ENCODE measurements at places on chromosomes 3 and 15. TPM values are rescaled to one million over a fixed set of nuclear protein-coding genes. Genes with fewer than 3 reads are reported as not detected.
A peak's percentile ranks its signal among the peaks of the same experiment; 100 is the strongest.

GRCh38 chr3:187169231-187169960 lies 27.9 kb upstream of the RTP1 start:
- peak; percentile 28 for DNase-seq

Gene SNTN
- total RNA-seq: not detected

GRCh38 chr3:197597335-197597734 lies 41.6 kb upstream of the BDH1 start:
- no peak for DNase-seq

- no peak for DNase-seq
Observed at GRCh38 chr3:16477521-16477920, 36.0 kb downstream of the RFTN1 start.

DNA sequence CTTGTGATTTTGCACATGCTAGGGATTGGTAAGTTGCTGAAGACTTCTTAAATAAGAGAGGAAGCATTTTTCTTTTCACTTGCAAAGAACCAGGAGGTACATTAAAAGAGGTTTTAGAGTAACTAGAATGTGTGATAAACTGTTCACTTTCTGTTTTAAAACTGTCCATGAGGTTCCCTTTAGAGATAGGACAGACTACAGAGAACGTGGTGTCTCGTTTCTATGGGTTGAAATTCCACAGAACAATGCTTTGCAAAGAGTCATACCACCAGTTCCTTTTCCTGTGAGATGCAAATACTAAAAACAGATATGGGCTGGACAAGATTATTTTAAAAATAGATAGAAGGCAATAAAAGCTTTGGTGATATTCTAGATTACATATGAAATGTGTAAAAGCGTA lies 372.8 kb downstream of the TIGIT start:
- no peak for DNase-seq

Gene MCTP2
- 20.0 TPM for total RNA-seq

GRCh38 chr3:59542276-59542675 lies 492.5 kb upstream of the CFAP20DC start:
- no peak for DNase-seq

DNA sequence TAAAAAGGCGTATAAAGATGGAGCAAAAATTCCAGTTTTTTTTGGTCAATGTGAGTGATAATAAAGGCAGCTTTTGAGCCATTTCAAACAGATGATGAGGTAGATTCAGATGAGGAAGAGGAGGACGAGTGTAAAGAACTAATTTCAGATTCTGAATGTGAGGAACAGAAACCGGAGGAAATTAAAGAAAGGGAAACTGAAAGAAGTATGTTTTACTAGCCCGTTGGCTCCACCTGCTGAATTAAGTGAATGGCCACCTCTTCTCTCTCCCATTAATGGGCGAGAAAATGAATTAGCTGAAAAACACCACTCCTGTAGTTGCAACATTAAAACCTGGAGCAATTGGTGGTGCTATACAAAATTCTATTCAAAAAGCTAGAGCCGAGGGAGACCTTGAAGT lies 55.4 kb downstream of the CYP19A1 start:
- DNase-seq: no peak

DNA sequence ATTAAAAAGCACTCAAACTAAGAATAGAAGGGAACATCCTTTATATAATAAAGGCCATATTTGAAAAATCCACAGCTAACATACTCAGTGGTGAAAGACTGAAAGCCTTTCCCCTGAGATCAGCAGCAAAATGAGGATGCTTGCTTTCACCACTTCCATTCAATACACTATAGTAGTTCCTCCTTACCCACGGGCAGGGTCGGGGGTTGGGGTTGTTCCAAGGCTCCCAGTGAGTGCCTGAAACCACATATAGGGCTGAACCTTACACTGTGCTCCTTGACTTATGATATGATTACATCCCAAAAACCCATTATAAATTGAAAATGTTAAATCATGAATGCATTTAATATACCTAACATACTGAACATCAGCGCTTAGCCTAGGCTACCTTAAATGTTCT lies 37.7 kb downstream of the ALDH1L1 start:
- no peak for DNase-seq

DNA sequence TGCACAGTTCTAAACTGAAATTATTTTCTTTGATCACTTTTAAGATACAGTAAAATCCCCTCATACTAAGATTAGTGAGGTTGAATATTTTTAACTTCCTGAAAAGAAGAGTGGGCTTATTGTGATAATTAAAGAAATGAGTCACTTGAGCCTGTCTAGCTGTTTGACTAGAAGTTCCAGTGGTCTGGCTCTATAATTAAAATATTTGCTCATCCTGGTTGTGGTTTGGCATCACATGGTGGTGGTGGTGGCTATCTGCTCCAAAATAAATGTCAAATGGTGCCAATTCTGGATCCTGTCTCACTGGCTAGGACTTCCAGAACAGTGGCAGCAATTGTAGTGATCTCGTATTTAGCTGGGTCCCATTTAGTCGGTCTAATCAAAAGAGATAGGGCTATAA lies 8.6 kb upstream of the TEX9 start:
- peak; percentile 22 for DNase-seq

- peak; percentile 71 for DNase-seq
Observed at GRCh38 chr3:189132231-189132671, 39.5 kb upstream of the TPRG1 start.

Gene QTRT2
- total RNA-seq: 20.5 TPM

- no peak for DNase-seq
Observed at GRCh38 chr3:127831723-127832172, 9.4 kb upstream of the MGLL start.

Gene VILL
- 121 TPM for total RNA-seq

GRCh38 chr3:163508206-163508605 lies 1570.1 kb downstream of the SI start:
- DNase-seq: no peak

DNA sequence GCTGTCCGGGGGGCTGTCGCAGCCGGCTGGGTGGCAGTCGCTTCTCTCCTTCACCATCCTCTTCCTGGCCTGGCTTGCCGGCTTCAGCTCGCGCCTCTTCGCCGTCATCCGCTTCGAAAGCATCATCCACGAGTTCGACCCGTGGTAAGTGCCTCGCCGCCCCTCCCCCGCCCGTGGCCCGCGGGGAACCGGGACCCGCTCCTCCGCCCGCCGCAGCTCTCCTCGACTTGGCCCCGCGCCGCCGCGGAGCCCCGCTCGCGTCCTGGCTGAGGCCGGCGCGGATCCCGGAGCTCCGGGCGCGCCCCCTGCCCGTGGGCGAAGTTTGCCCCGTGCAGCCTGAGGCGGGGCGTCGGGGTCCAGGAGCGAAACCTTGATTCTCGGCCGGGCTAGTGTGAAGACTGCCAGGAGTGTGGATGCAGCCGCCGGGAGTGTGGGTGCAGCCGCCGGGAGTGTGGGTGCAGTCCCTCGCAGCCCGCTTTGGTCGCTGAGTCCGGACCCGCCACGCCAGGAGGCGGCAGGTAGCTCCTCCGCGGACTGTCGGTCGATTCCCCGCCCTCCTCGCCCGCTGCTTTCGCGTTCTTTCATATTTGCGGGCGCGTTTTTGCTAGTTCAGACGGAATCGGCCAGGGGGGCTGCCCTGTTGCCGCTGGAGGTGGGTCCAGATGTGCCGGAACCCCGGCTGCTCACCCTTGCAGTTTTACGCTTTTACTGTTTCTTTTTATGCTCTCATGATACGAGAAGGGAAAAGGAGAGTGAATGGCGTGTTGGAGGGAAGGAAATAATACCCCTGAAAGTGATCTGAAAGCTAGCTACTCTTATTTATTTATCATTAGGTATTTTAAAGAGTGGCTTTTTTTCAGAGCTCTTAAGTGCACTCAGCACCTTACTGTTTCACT lies 692 bp downstream of the STT3B start:
- DNase-seq: peak; percentile 15

Gene SLC12A1
- not detected for total RNA-seq

DNA sequence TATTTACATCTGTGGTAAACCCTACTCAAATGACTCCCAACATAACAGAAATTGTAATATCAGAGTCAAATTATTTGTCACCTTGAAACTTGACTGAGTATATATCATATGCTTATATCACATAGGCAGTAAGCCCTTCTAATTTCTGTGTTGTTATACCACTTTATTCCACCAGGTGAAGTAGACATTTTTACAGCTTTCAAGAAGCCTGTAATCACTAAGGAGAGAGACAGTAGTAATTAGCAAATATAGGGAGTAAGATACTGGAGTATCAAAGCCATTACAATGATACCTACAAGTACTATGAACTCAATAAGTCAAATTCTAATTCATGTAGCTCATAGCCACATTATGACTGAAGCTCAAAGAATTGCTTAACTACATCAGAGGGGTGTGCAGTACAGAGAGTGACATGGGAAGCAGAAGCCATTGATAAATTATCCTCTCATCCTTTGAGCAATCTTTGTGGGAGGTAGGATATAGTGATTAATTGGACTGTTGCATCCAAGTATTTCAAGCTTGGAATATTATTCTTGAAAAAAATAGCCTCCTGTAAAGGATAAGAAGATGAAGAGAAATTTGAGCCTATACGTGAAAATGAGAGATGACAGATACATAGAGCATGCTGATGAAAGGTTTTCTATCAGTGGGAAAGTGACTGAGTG lies 1005.9 kb downstream of the ZPLD1 start:
- peak; percentile 42 for DNase-seq

Gene CGNL1
- 1.5 TPM for total RNA-seq

DNA sequence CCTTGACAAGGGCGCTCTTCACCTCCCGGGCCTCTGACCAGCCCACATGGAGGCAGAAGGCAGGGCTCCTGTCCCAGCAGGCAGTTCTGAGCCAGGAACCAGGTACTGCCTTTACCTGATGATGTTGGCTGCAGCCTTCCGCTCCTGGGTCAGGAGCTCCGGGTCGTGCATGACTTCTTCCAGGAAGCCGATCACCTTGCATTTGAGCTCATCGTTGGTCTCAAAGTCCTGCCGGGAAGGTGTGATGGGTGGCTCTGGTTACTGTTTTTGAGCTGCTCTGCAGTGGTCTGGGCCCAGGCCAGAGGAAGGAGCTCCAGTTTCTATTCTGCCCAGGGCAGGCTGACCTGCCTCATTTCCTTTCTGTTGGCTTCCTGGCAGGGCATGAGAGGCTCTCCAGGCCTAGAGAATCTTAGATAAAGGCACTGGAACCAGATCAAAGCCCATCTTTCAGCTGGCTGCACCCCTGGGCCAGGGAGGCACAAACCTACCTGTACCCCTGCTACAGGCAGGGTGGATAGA lies 53.2 kb upstream of the CTSH start:
- no peak for DNase-seq

DNA sequence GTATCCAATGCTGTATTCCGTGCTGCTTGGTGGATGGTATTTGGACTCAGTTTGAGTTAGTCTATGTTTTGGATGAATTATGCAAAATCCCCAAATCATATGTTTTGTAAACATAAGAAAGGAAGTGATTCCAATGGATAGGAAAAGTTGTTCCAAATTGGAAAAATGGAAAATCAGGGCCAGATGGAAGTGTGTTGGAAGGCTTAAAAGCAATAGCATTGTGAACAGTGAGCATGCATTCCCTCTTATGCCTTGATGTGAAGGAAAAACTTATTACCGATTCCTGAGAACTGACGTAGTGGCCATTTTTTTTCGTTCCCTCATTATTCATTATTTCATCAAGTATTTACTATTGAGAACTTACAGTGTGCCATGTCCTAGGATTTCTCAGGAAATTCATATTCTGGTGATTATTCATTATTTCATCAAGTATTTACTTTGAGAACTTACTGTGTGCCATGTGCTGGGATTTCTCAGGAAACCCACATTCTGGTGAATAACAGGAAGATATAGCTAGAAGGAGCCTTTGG lies 144.1 kb upstream of the TPRG1 start:
- DNase-seq: no peak

DNA sequence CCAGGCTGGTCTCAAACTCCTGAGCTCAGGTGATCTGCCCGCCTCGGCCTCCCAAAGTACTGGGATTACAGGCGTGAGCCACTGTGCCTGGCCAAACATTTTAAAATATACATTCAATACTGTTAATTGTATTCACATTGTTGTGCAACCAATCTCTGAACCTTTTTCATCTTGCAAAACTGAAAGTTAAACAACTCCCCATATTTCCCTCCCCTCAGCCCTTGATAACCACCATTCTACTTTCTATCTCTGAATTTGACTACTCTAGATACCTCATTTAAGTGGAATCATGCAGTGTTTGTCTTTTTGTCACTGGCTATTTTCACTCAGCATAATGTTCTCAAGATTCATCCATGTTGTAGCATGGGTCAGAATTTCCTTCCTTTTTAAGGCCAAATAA lies 30.0 kb downstream of the HMCES start:
- no peak for DNase-seq

DNA sequence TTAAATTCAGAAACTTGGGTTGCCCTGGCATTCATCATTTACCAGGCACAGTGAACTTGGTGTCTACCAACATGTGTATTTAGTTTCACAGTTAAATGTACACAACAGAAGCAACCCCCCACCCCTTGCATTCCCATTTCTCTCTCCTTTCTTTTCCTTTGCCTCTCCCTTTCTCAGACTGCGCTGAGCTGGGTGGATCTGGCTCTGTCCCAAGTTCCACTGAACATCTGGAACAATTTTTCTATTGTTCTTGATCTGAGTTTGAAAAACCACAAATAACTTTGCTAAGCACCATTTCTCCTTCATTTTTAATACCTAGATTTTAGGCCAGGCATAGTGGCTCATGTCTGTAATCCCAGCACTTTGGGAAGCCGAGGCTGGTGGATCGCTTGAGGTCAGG lies 242.2 kb downstream of the ABHD5 start:
- DNase-seq: no peak

Gene C2CD4B
- 0.26 TPM for total RNA-seq

DNA sequence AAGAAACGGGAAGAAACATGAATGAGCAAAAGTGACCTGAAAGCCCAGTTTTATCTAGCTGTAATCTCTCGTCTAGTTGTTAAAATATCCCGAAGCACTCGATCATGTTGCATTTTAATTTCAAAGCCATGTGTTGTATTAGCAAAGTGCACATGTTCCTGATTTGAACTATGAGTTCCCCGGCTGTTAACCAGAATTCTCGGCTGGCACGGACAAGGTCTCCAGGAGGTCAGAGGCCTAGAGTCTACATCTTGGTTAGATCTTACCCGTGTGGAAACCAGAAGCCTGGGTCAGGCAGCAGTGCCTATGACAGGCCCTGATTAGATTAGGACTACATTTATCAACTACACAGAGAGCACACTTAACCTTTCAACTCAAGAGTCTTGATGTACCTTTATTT lies 195.8 kb downstream of the CDIN1 start:
- DNase-seq: no peak

Gene CYP1A1
- 0.26 TPM for total RNA-seq

GRCh38 chr3:84885199-84885882 lies 73.4 kb upstream of the CADM2 start:
- no peak for DNase-seq

DNA sequence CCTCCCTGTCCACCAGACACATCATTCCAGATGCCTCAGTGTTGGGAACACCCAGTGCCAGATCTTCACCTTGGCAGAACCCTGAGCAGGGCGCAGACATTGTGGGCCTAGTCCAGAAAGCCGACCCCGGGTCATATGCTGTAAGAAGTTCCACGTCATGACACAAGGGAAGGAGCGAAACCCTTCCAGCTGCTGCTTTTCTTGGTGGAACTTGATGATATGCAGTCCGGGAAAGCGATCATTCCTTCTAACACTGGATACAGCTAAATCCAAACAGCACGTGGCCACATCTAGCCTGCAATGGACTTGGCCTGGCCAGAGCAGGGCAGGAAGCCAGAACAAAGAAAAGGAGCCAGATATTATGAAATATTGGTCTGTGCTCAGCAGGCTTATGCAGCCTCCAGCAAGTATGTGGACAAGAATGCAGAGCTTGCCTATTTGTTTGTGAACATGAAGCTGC lies 22.0 kb downstream of the GASK1A start:
- peak; percentile 8 for DNase-seq

- peak; percentile 89 for DNase-seq
Observed at GRCh38 chr15:70023064-70023768, 74.5 kb downstream of the TLE3 start.
